ENCODE measurements at places on chromosomes 3 and 15.

DNA sequence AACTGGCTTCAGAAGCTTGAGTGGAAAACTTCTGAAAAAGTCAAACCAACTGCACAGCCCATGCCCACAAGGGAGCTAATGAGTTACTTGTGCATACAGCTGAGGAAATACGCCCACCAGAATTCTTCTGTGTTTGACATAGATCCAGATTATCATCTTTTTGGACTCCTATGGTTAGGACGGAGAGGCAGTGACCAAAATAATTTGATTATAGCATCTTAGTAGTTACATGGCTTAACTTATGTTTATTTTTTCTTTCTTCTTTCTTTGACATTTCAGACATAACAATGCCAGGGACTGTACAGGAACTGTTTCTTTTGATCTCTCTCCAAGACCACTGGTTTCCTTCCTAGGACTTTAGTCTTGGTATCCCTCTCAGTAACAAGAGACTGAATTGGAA, 246.1 kb upstream of the RASGRP1 start:
- DNase-seq, result no peak

DNA sequence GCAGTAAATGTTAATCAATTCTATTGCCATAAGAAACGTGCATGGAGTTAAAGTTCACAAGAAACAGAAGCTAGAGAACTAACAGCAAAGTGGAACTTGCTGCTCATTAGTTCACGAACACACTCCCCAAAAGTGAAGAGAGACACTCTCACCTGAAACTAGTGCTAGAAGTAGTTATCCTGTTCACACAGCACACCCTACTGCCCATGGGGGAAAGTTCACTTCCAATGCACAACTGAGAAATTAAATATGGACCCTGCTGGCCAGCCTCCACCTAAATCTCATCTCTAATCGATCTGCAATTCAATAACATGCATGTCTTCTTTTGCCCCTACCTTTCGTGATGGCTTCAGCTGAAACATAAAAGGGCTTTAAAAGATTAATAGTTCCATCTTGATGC, 39.4 kb upstream of the FRMD4B start:
- no peak for DNase-seq

DNA sequence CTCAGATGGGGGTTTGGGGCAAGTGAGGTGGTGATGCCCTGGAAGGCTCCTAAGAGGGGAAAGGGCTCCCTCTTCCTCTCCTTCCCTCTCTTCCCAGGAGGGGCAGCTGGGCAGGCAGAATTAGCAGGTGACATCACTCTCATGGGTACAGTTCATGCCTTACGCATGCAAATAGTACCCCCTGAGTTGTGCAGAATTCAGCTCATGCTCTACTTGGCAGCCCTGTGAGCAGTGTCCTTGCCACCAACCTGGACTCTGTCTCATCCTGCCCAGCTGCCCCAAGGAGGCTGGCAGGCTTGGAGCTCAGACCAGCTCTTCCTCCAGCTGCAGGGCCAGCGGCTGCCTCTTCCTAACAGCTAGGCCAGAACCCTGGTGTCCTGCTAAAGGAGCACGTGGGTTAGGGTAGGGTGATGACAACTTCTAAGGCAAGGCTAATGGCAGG, 3.3 kb downstream of the CHAC1 start:
- no peak for DNase-seq

DNA sequence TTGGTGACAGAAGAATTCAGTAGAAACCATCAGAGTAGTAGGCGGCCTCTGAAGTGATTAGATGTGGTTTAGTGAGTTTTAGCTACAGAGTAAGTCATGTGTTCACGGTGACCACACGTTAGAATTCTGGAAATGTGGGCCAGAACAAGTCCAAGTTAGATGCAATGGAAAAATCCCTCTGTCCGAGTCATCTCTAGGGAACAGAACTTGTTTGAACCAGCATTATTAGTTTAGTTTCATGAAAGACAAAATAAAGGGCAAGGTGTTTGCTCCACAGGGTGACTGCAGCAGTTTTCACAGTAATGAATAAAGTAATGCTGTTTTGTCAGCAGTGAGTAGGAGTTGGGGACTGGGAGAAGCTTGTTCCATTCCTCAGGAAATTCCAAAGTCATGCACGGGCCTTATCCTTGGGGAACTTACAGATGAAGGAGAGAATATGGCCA, 100.2 kb downstream of the CGNL1 start:
- DNase-seq, result no peak

- DNase-seq, result no peak
Observed at GRCh38 chr3:124492824-124493223, 237.4 kb upstream of the UMPS start.

DNA sequence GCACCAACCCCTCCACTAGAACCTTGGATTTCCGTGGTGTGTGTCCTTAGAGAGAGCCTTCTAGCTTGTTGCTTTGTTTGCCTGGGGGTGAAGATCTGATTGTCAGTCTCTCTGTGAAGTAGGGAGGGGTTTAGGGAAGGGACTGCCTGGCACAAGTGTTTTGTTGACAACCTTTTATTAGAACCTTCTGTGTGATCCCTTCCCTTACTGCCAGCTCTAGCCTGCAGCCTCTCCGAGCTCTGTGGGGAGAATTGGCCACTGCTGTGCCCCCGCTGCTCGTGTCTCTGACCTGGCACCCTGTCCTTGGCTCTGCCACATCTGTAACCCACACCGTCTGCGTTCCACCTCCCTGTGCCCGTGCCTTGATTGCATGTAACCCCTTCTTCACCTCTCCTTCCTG, 30.9 kb upstream of the PCSK6 start:
- no peak for DNase-seq

DNA sequence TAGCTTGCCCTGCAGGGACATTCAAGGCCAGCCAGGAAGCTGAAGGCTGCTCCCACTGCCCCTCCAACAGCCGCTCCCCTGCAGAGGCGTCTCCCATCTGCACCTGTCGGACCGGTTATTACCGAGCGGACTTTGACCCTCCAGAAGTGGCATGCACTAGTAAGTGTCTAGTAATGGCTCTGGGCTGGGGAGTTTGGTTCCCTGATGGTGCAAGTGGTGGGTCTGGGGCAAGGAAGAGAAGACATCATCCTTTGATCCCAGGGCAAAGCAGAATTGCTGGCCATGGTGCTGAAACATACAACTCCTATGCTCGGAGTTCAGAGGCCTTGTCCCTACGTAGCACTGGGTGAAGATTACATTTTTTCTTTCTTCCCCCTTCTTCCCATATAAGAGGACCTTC, 311.4 kb downstream of the EPHB1 start:
- no peak for DNase-seq

DNA sequence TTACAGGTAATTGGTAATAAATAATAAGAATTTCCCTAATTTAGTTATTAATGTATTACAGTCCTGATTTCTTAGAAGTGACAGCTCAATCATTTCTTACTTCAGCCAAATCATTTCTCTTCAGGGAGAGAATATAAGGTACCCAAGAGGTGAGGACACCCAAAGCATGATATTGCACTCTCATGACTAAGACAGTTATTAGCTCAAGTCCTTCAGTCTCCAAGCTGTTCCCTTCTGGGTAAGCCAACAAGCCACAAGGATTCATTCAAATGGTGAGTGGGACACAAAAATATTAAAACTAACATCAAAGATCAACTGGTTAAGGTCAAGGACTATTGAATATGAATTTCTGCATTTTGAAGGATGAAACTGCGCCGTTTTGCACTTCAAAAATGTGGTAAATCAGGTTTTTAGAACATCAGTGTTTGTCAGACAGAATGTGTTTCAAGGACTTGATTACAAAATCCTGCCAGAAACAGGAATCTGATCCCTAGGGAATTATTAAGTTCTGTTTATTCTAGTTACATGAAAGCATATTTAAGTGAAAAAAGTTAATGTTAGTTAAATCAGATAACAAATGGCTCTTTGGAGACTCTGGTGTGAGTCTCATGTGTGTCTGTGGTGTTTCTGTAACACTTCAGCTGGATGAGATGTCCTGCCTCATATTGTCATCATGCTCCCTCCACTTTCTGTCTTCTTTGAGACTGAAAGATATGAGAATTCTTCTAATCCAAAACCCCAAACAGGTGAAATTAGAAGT, 101.7 kb upstream of the COL8A1 start:
- DNase-seq, result no peak

GRCh38 chr3:66554178-66554577, 53.4 kb upstream of the LRIG1 start:
- DNase-seq, result no peak

DNA sequence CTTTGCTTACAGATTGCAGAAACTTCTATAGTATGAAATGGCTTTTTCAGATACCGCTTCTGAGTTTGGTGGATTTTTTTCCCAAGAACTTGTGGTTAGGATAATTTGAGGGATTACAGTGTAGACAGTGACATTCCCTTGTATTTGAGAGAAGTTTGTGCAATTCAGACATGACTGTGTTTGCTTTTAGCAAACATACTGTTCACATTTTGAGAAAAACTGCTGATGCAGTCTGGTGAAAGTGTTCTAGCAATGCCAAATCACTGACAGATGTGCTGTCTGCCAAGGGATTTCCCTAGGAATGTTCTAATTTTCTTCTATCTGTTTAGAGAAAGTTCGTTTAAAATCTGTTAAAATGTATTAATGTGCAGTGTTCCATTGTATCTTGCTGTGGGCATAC, 652.6 kb downstream of the FHIT start:
- no peak for DNase-seq

GRCh38 chr15:36265422-36265821, 314.0 kb upstream of the CDIN1 start:
- no peak for DNase-seq

DNA sequence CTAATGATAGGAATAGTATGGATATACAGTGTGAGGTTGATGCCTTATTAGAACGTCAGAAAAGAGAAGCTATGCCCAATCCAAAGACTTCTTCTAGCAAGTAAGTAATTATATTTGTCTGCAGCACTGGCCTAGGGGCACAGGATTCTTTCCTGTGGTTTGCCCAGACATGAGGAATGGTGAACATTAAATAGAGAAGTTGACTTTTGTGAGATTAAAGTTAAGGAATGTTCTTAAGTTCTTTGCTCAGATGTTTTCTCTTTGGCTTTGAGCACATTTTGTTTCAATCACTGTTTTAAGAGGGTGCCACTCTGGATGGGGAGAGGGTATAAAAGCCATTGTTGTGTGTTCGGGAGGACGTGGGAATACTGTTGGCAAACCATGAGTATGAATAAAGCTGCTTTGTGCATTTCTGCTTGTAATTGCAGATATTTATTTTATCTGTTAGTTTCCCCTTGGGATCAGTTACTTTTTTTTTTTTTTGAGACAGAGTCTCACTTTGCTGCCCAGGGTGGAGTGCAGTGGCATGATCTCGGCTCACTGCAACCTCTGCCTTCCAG, 8.3 kb downstream of the KIF23 start:
- no peak for DNase-seq

GRCh38 chr3:152899306-152899705, 64.4 kb downstream of the P2RY1 start:
- DNase-seq, result no peak

DNA sequence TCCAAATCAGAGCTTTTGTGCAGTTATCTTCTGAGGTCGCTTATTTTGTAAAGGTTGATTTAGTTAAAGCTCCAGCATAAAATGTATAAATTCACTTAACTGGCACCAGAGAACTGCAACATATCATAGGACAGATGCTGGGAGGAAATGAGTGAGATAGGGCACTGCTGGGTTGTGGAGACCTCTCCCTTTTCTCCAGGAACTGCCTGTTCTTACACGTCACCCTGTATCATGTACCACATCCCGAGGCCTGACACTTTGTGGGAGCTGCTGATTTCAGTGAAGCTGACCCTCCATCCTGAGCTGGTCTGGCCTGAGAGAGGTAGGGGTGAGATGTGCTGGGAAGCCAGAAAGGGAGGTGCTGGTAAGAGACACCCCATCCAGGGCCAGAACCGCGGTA, 213.8 kb upstream of the FEZF2 start:
- no peak for DNase-seq

DNA sequence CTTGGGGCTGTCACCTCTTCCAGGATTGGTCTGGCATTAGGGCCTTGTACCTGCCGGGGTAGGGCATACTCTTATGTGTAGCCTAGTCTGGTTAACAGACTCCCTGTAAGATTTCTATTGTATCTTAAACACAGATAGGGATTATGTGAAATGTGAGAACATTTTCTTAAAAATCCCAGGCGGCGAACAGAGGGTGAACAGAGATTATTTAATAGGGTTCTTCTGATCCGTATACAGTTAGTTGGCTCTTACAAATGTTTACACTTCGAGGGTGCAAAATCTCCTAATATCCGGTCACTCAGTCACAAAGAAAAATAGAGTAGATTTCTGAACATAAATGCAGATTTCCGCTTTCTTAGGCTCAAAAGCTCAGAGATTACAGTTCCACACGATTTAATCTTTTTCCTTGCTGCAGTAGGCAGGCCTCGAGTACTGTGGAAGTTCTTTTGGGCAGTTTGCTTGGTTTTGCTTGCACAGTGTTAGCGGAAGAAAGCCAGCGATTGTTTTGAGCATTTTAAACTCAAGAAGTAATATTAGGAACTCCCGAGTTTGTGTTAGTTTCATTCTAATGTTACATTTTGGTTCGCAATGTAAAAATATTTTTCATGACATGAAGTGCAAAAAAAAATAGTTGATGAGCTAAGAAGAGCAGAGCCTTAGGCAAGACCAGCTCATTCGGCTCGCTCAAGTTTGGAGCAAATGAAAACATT, 993 bp downstream of the PLCL2 start:
- no peak for DNase-seq

DNA sequence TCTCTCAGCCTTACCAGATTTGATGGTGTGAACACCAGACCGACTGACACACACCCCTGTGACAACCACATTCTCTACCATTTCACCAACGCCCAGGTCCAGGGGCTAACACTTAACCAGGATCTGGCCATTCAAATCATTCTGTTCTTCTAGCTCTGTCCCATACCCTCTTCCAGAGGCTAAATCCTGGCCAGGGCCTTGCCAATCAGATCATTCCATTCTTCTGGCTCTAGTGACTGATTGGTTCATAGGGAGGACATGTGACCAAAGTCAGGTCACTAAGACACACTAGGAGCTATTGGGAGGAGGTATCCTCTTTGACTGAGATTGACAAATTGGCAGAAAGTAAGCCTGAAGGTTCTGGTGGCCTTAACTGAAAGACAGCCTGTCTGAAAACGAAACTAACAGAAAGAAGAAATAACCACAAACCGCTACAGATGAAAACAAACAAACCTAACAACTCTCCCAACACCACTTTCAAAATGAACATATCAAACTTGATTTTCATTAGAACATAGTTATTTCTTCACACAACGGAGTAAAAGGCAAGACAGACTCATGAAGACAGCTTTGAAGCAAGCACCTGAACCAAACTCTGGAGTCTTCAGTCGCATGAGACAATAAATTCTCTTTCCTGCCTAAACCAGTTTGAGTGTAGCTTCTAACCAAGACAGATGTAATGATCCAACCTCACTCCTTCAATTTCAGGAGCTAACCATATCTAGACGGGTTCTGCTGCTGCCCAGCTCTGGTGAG, 68.5 kb downstream of the TRANK1 start:
- DNase-seq, result no peak

DNA sequence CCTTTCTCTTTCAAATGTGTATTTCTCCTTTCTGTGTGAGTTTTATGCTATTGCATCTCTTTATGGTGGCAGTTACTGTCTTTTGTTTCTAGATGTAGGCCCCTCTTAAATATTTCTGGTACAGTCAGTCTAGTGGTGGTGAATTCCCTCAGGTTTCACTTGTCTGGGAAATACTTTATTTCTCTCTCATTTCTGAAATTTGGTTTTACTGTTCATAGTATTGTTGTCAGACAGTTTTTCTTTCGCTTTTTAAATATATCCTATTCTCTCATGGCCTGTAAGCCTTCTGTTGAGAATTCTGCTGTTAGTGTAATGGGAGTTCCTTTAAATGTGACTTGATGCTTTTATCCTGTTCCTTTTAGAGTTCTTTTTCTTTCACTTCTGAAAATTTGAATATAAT, 874.0 kb downstream of the PLOD2 start:
- DNase-seq, result no peak

Data from activated CD8-positive, alpha-beta memory T cell treated with anti-CD3 and anti-CD28 coated beads for 4 hours (primary cell).